ENCODE measurements at places on chromosomes 2 and 18.

DNA sequence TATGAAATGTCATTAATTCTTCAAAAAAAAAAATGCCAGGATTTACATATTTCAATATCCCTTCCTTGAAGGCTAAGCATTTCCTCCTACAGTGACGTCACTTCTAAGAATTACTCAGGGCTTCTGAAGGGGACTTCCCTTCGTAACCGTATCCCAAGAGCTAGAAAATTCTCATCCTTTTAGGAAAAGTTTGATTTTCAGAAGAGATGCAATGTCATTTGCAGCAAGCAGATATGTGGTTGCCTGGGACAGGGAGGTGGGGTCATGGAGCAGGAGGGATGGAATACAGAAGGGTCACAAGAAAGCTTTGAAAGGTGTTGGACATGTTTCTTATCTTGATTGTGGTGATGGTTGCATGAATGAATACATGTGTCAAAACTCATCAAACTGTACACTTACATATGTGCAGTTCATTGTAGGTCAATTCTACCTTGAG lies 97.0 kb upstream of the ATL2 start:
- DNase-seq: no peak

- no peak for DNase-seq
These were observed 10.6 kb downstream of the PLEKHB2 start for GRCh38 chr2:131115752-131116151.

- DNase-seq: no peak
These were observed 362.0 kb downstream of the SOX11 start for GRCh38 chr2:6054161-6054671.

GRCh38 chr18:41540237-41540871 lies 414.7 kb upstream of the PIK3C3 start:
- no peak for DNase-seq

GRCh38 chr18:49225160-49225559 lies 235.3 kb downstream of the DYM start:
- no peak for DNase-seq

DNA sequence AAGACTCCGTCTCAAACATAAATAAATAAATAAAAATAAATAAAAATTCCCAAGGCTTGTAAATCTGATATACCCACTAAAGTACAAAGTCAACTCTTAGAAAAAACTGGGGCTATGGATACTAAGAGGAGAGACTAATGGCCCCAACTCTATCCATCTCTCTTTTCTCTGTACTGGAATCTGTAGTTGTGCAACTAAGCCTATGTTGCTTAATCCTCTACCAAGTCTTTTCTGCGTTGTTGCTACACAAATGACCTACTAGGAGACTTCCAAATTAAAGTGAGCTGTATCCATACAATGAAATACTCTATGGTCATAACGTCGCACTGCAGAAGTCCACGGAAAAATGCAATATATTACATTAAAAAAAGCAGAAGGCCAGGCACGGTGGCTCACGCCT lies 8.1 kb downstream of the MRPS5 start:
- DNase-seq: no peak

DNA sequence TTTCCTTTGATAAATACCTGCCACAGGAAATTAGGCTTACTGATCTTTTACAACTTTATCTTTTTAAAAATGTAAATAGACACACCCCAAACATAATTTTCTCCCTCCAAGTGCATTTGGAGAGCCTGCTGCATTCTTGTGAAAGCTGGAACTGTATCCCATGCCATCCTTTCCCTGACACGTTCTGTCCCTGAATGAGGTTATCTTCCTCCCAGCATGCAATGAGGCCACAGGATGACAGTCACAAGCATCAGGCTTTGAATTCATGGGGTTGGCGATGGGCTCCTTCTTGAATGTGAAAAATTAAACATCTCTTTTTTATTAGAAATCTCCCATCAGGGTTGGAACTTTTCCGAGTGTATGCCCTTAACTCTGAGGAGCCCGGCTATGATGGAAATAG lies 77.8 kb downstream of the CTAGE1 start:
- DNase-seq: no peak

DNA sequence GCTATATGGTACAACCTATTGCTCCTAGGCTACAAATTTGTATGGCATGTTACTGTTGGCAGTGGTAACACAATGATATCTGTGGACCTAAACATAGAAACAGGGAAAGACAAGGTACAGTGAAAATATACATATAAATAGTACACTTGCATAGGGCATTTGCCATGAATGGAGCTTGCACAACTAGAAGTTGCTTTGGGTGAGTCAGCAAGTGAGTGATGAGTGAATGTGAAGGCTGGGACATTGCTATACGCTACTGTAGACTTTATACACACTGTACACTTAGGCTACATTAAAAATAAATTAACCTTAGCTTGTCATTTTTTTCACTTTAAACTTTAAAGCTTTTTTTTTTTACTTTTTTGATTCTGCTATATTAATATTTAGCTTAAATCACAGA lies 500.0 kb upstream of the SETBP1 start:
- DNase-seq: peak; percentile 4

DNA sequence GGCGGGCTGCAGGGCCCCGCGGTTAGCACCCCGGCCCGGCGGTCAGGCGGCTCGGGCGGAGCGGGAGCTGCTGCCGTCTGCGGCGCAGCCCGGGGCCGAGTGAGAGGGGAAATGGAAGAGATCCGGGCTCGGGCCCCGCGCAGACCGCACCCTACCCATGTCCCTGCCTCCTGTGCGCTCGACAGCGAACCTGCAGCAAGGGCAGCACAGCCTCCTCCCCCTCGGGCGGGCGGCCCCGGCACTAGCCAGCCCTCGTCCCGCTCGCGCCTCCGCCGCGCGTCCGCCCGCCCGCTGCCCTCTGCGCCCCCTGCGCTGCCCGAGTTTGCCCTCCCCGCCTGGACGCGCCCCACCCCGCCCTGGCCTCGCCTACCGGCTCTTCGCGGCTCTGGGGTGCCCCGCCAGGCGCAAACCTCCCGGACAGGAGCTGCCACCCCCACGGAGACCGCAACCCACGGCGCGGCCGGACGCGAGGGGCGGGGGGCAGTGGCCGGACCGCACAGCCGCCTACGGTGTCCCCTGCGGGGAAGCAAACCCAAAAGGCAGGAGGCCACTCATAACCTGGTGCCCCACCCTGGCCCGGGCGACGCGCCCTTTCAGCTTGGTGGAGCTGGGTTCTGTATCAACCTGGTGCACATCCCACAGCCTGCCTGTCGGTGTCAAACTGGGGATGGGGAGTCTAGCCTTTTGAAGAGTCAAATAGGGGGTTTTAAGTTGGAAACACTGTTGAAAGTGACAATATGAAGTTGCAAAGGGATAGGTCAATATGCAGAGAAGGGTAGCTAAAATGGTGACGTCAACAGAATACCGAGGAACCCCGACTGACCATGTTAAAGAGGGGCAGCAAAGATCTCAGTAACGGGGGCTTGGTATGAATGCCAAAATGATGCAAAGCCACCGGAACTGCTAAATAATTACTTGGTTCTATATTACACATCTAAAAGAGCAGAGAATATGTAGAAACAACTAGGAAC lies at the start of gene IHH:
IHH (minus strand) TSS at position 101 of the 971 bp plus-strand sequence. CDS start 454 bp downstream, outside the sequence.
- no peak for DNase-seq
